Trophoblast cell (in vitro differentiated cells and primary cell): ENCODE measurements at places on chromosomes 16 and 17.

DNA sequence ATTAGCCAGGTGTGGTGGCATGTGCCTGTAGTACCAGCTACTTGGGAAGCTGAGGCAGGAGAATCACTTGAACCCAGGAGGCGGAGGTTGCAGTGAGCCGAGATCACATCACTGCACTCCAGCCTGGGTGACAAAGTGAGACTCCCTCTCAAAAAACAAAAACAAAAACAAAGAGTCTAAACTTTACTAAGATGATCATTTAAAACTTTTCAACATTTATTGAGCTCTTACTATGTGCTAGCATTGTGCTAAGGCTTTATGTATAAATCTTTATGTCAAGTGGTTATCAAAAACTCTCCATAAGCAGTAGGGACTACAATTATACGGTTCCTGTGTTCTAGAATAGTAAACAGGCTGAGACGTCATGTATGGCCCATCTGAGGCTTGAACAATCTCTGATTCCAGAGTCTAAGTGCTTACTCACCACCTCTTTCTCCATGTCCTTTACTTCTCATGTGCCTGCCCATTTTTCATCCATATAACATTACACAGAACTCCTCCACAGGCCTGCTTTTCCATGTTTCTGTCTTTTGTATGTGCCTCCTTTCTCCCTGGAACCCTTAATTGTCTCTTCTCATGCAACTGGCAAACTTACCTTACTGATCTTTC lies 66.7 kb downstream of the NUP88 start:
- DNase-seq: no peak

GRCh38 chr17:27945333-27945616 lies 52.1 kb upstream of the LYRM9 start:
- no peak for DNase-seq

DNA sequence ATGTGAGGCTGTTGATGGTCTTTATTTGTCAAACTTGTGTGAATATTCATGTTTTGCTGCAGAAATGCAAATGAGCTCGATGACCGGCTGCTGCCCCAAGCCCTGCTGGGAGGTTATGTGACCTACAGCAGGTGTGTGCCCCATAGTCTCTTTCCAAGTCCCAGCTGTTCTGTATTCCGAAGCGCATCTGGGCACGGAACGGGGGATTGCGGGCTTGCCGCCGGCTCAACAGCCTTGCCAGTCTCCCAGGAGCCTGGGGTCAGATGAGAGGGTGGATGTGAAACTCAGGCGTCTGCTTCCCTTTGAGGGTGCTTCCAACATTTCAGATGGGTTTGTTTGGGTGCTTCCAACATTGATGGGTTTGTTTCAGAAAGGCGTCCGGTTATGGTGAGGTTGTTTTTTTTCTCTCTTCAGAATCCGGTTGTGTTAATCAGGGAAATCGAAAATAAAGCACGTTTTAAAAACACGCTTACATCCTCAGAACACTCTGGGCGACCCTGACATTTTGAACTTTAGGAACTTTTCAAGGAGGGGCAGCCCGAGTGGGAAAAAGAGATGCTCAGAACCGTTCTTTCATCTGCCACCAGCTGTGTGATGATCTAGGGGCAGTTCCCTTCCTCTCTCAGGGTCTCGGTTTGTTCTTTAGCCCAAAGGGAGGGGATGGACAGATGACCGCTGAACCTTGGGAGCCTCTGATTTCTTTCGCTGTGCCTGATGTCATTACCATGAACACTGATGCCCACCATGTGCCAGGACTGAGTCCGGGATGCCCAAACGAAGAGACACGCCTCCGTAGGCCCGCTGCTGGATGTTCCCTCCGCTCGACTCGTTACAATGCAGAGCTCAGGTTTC lies 47.8 kb upstream of the AMZ2 start:
- DNase-seq: no peak

- DNase-seq: no peak
Observed at GRCh38 chr16:81496742-81497141, 52.1 kb downstream of the CMIP start.

DNA sequence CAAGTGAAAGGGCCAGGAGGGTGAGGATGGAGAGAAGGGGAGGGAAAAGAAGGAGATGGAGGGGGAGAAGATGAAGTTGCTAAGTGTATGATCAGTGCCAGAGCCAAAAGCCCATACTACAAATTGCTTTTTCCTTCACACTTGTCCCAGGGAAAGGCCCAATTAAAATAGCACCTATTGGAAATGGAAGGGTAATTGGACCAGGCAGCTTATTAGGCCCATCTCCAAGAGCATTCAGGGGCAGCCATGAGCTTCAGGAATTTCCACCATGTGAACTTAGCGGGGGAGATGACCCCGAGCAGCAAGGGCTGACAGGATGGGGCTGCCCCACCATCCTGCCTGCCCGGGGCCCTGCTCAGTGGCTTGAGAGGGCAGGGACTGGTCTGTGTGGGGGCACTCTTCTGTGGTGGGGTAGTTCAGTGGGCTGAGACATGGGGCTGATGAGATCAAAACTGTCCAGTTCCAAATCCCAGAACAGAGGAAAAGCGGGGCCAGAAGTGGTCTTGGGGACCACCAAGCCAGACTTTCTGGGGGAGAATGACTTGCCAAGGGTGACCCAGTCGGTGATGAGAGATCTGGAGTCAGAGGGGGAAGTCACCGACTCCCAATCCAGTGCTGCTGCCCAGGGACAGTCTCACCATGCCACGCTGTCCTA lies 27.5 kb downstream of the GOSR2 start:
- DNase-seq: no peak

DNA sequence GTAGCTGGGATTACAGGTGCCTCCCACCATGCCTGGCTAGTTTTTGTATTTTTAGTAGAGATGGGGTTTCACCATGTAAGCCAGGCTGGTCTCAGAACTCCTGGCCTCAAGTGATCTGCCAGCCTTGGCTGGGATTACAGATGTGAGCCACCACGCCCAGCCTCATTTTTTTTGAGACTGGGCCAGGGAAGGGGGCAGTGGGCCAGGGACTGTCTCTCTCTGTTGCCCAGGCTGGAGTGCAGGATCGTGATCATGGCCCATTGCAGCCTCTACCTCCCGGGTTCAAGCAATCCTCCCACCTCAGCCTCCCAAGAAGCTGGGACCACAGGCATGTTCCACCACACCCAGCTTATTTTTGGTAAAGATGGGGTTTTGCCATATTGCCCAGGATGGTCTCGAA lies 16.0 kb downstream of the RSL1D1 start:
- DNase-seq: no peak
